ENCODE measurements at places on chromosomes 13 and 19. TPM values are rescaled to one million over a fixed set of nuclear protein-coding genes. Genes with fewer than 3 reads are reported as not detected.

Gene FFAR1
- total RNA-seq, result not detected

Gene SLC25A30
- 32.5 TPM for total RNA-seq

Gene MEIOSIN
- not detected for total RNA-seq

Gene PEPD
- 37.3 TPM for total RNA-seq

Gene RFX1
- total RNA-seq, result 1.2 TPM

Gene CILP2
- total RNA-seq, result 0.24 TPM

Gene SERPINE3
- not detected for total RNA-seq

Gene RGS9BP
- total RNA-seq, result under 0.01 TPM

Gene ZNF154
- total RNA-seq, result 1.4 TPM

Gene KLF2
- total RNA-seq, result 0.24 TPM

Gene OLFM2
- 24.3 TPM for total RNA-seq

Gene SCAF1
- 16.4 TPM for total RNA-seq

Gene CGB5
- 0.24 TPM for total RNA-seq

Gene LGALS13
- not detected for total RNA-seq

Gene HCST
- not detected for total RNA-seq

Gene MAP2K7
- total RNA-seq, result 11.5 TPM

Gene FCAR
- not detected for total RNA-seq

Gene TMEM145
- not detected for total RNA-seq

Gene GPC6
- total RNA-seq, result 16.6 TPM
